Muscle of leg (tissue), 16 donors: ENCODE measurements at places on chromosomes 11 and 22. TPM values are rescaled to one million over a fixed set of nuclear protein-coding genes. Genes with fewer than 3 reads are reported as not detected.

Gene SCGB1C1
- total RNA-seq, result not detected

Gene IL18
- 0.31 TPM for total RNA-seq

Gene JAM3
- total RNA-seq, result 94.6 TPM

Gene ANO9
- 0.09 TPM for total RNA-seq

Gene SCO2
- total RNA-seq, result 0.40 TPM

Gene OR51F2
- total RNA-seq, result not detected

Gene BCO2
- total RNA-seq, result 8.3 TPM

Gene PKDREJ
- 0.04 TPM for total RNA-seq

DNA sequence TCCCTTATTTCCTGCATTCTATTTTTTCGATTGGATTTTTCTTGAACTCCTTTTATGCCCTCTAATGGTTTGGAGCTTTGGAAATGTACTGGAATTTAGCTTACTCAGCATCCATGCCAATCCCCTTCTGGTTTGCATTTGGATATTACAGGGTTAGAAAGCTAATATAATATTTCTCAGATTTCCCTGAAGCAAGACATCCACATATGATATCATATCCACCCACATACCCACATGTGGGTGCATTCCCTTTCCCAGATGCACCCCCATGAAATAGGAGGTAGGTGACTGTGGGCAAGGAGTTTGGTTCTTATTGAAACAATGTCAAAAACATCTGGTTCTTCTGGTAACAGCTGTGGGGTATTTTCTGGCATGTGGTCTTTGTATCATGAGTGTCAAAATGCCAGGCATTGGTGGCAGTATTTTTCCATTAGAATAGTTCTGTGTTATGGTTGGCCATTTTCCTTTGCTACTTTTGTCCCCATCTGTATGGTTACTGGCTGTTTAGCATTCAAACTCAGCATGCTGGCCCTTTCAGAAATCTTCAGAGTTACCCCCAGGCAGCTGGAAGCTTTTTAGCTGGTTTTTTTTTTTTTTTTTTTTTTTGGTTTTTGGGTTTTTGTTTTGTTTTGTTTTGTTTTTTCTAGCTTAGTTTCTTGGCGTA is 32.7 kb upstream of the DDX10 start:
- no peak overlapping the region for H3K4me3 ChIP-seq
- H3K4me1 ChIP-seq, result no peaks in the 10 kb centered on the region
- no peak overlapping the region for H3K27ac ChIP-seq
- H3K36me3 ChIP-seq, result no peaks in the 10 kb centered on the region

DNA sequence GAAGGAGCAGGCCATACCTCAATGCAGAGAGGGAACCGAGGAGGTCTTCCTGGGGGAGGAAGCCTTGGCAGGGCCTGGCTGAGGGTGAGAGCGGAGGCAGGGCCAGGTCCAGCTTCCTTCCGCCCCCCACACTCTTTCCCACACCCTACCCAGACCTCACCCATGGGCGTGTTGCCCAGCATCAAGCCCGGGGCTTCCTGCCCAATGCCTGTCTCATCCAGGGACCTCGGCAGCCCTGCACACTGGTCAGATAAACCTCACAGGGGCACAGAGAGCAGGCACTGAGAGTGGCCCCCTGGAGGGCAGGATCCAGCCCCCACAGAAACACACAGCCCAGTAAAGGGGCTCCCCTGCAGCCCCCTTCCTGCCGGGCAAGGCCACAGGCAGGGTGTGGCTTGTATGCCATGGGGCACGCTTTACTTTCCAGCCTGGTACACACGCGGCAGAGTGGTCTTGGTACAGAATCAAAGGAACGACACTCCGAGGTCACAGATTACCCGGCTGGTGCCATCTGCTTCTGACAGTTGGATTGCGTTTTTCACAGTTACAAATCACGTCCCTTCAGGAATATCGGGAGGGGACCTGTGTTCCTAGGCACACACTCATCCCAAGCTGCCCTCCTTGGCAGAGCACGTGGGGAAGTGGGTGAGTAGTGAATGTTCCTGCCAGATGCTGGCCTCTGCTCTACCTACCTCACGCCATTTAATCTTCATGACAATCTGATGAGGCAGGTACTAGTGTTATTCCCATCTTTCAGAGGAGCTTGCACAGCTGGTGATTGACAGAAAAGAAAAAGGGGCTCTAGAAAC is 20.0 kb upstream of the CD5 start:
- no peak for DNase-seq
- H3K27ac ChIP-seq, result no peak overlapping the region
- no peak overlapping the region for H3K4me3 ChIP-seq
- no peaks in the 10 kb centered on the region for H3K4me1 ChIP-seq
- peaks cover 11% of the 10 kb centered on the region for H3K27me3 ChIP-seq

GRCh38 chr11:118439646-118440045 is 3.4 kb downstream of the KMT2A start:
- H3K36me3 ChIP-seq, result no peaks in the 10 kb centered on the region
- DNase-seq, result no peak
- H3K27ac ChIP-seq, result no peak overlapping the region
- no peak overlapping the region for H3K4me3 ChIP-seq
- H3K27me3 ChIP-seq, result no peaks in the 10 kb centered on the region

DNA sequence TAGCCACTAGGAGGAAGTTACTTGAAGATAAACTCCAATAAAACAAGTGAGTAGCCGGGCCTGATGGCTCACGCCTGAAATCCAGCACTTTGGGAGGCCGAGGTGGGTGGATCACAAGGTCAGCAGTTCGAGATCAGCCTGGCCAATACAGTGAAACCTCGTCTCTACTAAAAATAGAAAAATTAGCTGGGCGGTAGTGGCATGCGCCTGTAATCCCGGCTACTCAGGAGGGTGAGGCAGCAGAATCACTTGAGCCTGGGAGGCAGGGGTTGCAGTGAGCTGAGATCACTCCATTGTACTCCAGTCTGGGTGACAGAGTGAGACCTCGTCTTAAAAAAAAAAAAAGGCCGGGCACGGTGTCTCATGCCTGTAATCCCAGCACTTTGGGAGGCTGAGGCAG is 34.0 kb upstream of the CLPB start:
- no peak overlapping the region for H3K4me3 ChIP-seq
- no peaks in the 10 kb centered on the region for H3K36me3 ChIP-seq
- peaks cover 14% of the 10 kb centered on the region for H3K27me3 ChIP-seq
- DNase-seq, result no peak

DNA sequence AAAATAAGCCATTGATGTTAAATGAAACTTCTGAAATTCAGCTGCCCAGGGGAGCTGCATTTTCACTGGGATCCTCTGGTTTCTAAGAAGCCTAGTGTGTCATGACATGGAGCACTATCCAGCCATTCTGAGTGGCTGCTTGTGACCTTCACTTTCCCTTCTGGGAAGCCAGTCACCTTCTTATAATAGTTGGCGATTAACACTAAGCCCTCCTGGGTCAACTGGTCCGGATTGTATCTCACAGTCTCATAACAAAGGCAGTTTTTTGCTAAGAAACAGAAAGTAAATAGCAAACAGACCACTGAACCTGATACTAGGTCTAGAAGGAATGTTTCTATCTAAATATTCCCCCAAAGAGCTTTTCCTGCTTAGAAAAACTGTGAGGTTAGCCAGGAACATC is 7.9 kb downstream of the CSRP3 start:
- H3K27ac ChIP-seq, result peak overlapping the region; percentile 69
- peak; percentile 33 for DNase-seq

DNA sequence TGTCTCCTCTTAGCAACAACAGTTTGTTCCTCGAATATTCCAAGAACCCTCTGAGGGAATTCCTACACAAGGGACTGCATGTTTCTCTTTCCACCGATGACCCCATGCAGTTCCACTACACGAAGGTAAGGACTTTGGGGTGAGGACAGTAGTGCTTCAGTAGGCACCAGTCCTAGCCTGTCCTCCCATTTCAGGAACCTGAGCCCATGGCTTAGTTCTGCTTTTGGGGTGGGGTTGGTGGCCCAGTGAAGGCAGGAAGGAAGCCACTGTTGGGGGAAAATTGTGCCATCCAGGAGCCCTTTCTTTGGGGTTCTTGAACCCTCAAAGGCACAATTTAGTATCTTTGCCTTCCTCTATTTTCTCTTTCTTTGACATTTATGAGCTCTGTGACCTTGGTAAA is 38.2 kb downstream of the RNF141 start:
- peak; percentile 26 for DNase-seq
- peaks cover 16% of the 10 kb centered on the region for H3K36me3 ChIP-seq
- H3K27me3 ChIP-seq, result no peaks in the 10 kb centered on the region
- no peaks in the 10 kb centered on the region for H3K4me1 ChIP-seq
- H3K27ac ChIP-seq, result no peak overlapping the region

DNA sequence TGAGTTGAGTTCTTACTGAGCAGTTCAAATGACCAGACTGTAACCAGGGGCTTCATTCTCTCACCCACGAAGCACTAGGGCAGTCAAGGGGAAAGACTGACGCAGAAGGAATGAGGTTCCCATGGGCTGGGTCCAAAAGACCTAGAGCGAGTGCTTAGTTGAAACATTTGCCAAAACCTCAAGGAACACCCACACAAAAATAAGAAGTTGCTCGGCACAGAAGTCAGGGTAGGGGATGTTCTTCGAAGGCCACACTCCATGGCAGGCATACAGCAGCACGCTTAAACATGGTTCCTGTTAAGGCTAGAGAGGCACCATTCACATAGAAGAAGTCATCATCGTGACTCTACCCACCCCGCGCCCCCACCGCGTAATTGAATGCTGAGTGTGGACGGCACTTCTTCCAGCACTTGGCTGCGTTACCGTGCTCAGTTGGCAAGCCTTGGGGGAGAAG is 52.9 kb downstream of the TIMP3 start:
- H3K27ac ChIP-seq, result no peak overlapping the region
- no peaks in the 10 kb centered on the region for H3K27me3 ChIP-seq
- no peak overlapping the region for H3K4me3 ChIP-seq
- H3K4me1 ChIP-seq, result peaks cover 30% of the 10 kb centered on the region

DNA sequence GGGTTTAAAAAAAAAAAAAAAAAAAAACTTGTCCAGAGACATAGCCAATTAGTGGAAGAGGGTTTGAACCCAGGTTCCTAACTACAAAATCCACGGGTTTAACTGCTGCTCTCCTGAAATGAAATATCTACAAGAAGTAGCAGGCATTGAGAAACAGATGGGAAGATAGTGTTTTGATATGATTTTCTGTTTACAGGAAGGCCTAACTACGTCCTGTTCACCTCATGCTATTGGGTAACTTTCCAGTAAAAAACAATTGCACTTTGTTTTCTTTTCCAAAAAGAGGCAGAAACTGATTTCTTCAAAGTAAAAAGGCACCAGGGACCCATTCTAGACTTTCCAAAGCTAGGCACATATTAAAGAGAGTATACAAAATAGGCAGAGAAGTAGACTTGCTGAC is 5.9 kb upstream of the C11orf91 start:
- peaks cover 25% of the 10 kb centered on the region for H3K4me1 ChIP-seq
- no peak overlapping the region for H3K4me3 ChIP-seq
- H3K27me3 ChIP-seq, result no peaks in the 10 kb centered on the region
- DNase-seq, result peak; percentile 42
- H3K27ac ChIP-seq, result peak overlapping the region; percentile 30

DNA sequence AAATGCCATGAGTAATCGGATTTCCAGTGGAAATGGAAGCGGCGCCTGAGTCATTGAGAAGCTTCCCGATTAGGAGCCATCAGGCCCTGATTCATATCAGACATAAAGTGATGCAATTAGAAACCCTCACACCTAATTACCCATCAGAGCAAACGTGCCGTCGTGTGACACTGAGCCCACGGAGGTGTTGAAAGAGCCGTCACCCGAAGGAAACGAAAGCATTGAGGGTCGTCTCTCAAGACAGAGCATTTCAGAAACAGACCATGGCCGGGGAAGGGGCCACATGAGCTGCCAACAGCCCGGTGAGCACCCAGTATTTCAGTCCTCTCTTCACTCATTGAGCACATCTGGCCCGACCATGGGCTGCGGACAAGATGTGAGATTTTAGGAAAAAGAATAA is 829.3 kb downstream of the TBC1D22A start:
- no peak overlapping the region for H3K4me3 ChIP-seq
- no peak overlapping the region for H3K27ac ChIP-seq
- H3K36me3 ChIP-seq, result no peaks in the 10 kb centered on the region

- H3K4me1 ChIP-seq, result peaks cover 12% of the 10 kb centered on the region
- H3K36me3 ChIP-seq, result peaks cover 14% of the 10 kb centered on the region
- no peak overlapping the region for H3K27ac ChIP-seq
- H3K27me3 ChIP-seq, result no peaks in the 10 kb centered on the region
- DNase-seq, result no peak
- no peak overlapping the region for H3K4me3 ChIP-seq
These were observed 19.6 kb downstream of the CDC45 start for GRCh38 chr22:19499236-19499879.

- peak; percentile 48 for DNase-seq
- no peak overlapping the region for H3K4me3 ChIP-seq
- H3K4me1 ChIP-seq, result peaks cover 12% of the 10 kb centered on the region
- no peaks in the 10 kb centered on the region for H3K36me3 ChIP-seq
These were observed 46.8 kb downstream of the PAMR1 start for GRCh38 chr11:35478471-35479091.

- H3K27ac ChIP-seq, result peak overlapping the region; percentile 47
- peaks cover 29% of the 10 kb centered on the region for H3K4me1 ChIP-seq
- H3K27me3 ChIP-seq, result no peaks in the 10 kb centered on the region
- H3K4me3 ChIP-seq, result no peak overlapping the region
- no peaks in the 10 kb centered on the region for H3K36me3 ChIP-seq
- DNase-seq, result peak; percentile 76
These were observed 134.1 kb downstream of the COMMD9 start for GRCh38 chr11:36155124-36155561.

DNA sequence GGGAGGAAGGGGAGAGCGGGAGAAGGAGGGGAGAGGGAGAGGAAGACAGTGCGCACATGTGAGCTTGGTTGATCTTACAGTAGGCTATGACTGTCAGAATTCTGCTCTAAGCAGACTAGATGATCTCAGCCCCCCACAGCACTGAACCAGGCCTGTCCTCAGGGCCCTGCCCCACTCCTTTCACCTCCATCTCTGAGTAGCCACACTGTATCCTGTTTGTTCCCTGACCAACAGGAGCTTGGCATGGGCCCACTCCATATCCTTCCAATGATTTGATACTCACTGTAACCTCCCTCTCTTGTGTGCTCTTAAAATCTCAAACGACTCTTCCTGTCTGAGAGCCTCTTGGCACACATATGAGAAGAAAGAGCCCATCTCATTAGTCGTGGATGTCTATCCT is 86.1 kb upstream of the PARVA start:
- H3K4me3 ChIP-seq, result no peak overlapping the region
- no peak overlapping the region for H3K27ac ChIP-seq
- H3K4me1 ChIP-seq, result peaks cover 26% of the 10 kb centered on the region
- H3K36me3 ChIP-seq, result no peaks in the 10 kb centered on the region
- DNase-seq, result no peak

GRCh38 chr11:45187375-45187774 is 40.9 kb downstream of the PRDM11 start:
- H3K4me3 ChIP-seq, result no peak overlapping the region
- H3K27me3 ChIP-seq, result no peaks in the 10 kb centered on the region

- H3K4me3 ChIP-seq, result peak overlapping the region; percentile 3
- no peak overlapping the region for H3K27ac ChIP-seq
- no peak for DNase-seq
- H3K27me3 ChIP-seq, result peaks cover 35% of the 10 kb centered on the region
- peaks cover 23% of the 10 kb centered on the region for H3K36me3 ChIP-seq
These were observed 1.3 kb downstream of the TIGD3 start for GRCh38 chr11:65355776-65356393.

GRCh38 chr11:119729951-119730613 is 1.1 kb upstream of the NECTIN1 start:
- peak; percentile 75 for DNase-seq
- H3K36me3 ChIP-seq, result no peaks in the 10 kb centered on the region
- H3K4me1 ChIP-seq, result peaks cover 45% of the 10 kb centered on the region
